ENCODE measurements at places on chromosomes 4 and X.
A peak's percentile ranks its signal among the peaks of the same experiment; 100 is the strongest.

DNA sequence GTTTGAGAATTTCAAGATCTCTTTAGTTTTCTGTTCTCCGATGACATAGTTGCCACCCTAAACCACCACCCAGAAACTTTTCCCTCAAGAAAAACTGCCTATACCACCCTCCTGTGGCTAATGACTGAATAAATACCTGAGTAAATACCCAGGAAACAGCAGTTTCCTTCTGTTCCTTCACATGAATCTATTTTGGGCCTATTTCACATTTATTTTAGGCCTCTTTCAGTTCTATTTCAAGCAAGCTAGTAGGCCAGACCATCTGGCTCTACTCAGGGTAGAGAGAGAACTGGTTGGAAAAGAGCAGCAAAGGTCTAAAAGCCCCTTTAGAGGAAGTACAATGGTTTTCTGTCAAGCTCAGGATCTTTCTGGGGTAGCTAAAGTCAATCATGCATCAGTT is 23.4 kb downstream of the ARHGEF9 start:
- peak; percentile 24 for DNase-seq

GRCh38 chr4:151098979-151099228 is 524 bp upstream of the RPS3A start:
- DNase-seq, result no peak

DNA sequence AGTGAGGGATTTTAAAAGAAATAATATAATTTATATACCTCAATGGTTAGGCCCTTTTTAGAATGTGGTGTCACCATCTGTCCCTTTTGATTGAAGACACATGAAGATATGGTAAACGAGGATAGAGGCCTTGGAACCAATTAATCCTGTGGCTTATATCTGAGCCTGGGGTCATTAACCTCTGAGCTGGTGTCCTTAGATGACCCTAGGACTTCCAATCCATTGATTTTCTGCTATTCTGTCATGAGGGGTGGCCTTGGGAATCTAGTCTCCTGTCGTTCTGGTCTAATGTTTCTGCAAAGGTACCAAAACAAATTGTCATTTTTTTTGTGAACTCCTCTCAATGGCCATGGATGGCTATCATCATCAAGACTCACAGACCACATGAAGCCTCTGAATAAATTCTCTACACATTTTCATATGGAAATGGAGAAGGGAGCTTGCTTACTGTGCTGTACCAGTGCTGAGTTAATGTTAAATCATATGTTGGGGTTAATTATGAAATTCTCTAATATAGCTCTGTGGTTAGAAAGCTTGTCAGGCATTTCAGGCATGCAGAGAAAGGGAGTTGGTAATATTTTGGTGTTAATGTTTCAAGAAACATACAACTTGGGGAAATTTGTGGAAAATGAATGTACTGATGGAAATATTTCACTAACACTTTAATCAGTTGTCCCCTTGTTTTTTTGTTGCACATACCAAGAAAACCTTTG is 204.2 kb upstream of the IL15 start:
- no peak for DNase-seq

DNA sequence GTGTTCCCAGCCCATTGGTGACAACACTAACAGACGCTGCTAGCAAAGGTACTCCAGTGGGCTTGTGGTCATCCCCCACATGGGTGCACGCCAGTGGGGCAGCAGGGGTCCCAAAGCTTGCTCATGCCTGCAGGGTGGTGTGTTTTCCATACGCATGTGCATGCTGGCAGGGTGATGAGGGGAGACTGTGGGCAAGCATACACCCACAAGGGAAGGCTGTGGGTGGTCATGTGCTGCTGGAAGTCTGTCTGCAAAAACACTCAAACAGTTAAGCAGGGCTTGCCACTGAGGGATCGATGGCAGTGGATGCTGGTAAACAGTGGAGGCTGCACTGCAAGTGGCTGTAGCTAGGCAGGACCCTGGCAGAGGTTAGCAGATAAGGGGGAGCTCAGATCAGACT is 79.9 kb downstream of the FAAH2 start:
- DNase-seq, result no peak

DNA sequence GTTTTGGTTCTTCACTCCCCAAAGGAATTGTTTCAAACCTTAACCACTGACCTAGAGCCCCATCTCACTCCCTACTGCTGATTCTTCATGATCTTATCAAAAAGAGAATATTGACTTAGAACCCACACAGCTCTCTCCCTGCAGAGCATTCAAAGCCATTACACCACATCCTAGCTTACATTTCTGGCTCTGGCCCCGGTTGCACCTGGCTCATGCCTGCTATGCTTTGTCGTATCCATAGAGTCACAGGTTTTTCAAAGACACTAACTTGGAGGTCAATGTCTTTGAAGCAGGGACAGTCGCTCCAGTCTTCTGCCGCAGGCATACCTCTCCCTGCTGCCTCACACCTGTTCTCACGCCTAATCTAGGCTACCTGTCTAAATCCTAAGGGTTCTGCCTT is 42.7 kb upstream of the FGFBP2 start:
- DNase-seq, result no peak

- DNase-seq, result no peak
Observed at GRCh38 chr4:53646795-53647194, 55.5 kb upstream of the LNX1 start.

- DNase-seq, result no peak
Observed at GRCh38 chr4:92825256-92825655, 521.5 kb downstream of the GRID2 start.

All from CD4-positive, alpha-beta T cell treated with Interleukin-2 at 100 ng/mL for 4 hours (primary cell).